T47D (cell line): ENCODE measurements at places on chromosomes 7 and 10.

DNA sequence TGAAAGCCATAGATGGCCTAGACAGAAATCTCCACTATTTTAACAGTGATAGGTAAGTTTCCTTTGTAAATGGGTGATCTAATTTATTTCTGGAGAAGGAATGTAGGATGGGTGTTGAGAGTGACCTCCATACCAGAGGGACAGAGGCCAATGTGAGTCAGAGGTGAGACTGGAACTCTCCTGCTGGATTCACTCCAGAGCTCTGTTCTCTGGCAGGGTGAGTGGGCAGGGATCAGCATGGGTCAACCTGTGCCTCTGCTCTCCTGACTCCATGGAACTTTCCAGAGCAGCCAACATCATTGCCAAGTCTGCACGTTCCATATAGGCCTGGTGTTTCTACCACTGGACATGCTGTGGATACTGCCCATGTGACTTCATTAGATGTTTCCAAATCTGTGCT, 11.4 kb downstream of the AKR1C3 start:
- DNase-seq = no peak

- no peak for DNase-seq
Observed at GRCh38 chr10:128710098-128710797, 584.0 kb upstream of the MKI67 start.

- no peak for DNase-seq
Observed at GRCh38 chr10:5944389-5945189, 32.8 kb downstream of the IL15RA start.

DNA sequence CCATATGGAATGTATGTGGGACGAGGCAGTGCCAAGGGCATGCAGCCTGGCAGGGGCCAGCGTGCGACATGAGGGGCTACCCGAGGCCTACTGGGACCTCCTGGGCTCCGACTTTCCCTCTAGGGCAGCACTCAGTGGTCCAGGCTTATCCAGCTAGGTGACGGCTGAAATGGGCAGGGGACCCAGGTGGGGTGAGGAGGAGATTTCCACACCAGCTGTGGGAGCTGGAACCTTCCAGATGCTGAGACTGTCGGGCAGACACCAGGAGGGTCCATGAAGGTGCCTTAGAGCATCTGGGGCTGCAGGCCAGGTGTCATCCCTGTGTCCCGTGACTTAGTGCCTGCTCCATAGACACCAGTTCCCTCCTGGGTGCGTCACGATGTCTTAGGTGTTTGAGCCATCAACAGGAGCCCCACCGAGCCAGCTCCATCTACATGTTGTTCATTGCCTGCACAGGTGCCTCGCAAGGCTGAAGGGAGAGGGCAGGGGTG, 13.4 kb downstream of the ZNF316 start:
- DNase-seq = no peak

DNA sequence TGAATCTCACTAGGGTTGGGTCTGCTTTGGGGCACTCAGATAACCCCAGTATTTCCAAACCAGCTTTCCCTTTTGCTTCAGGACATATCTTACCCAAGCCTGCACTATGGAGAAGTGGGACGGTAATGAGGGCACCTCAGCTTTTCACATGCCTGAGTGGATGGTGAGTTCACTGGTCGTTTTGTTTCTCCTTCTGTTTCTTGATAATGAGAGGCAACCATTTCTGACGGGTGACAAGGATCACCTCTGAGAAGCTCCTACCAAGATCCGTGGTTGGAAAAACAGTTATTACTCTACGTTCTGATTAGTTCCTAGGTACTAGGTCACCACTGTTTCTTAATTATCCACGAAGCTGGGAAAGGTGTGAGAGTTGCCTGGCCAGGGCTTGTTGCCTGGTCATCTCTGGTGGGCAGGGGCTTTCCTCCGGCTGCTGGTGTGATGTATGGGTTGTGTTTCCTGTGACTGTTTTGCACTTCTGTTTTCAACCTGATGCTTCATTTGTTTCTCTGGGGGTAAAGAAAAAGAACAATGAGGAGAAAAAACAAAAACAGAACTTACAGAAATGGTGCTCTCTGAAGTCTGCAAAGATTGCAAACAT, 65.7 kb upstream of the STRIP2 start:
- DNase-seq = no peak
